Lung (tissue), 17 donors: ENCODE measurements at places on chromosomes 2 and 18. TPM values are rescaled to one million over a fixed set of nuclear protein-coding genes. Genes with fewer than 3 reads are reported as not detected.

Gene C2orf15
- 2.2 TPM for polyA plus RNA-seq

Gene TEKT4
- 3.3 TPM for polyA plus RNA-seq

Gene RBBP8
- 24.9 TPM for polyA plus RNA-seq

Gene RAD51AP2
- not detected for polyA plus RNA-seq

Gene TUBA3E
- not detected for polyA plus RNA-seq

Gene DYSF
- 56.2 TPM for polyA plus RNA-seq

GRCh38 chr2:118050386-118050785, 36.5 kb upstream of the CCDC93 start:
- DNase-seq = peak; percentile 50

DNA sequence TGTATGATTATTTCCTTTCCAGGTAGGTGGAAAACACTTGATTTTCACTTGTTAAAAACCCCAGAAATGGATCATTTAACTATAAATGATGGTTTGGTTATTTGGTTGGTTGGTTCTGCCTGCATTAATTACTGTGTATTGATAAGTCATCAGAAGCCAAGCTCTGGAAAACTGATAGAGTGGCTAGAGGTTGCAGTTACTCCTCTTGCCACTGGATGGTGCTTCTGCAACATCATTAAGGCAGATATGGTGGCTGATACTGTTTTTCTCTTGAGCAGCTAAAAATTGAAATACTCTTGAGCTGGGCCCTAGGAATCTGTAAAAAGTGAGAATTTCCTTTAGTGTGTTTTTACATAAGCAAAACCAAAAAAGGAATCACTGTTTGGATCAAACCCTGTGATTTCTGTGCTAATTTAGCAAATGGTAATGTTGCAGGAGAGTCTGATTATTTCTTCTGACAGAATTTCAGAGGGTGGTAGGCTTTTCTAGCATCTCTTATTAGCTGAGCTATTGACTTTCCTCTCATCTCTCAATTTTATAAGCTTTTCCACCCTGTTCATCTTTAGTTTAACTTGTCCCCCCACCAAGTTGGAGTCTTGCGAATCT, 54.3 kb downstream of the RAB10 start:
- no peak for DNase-seq

GRCh38 chr2:176164611-176165369, 7.7 kb downstream of the HOXD3 start:
- peak; percentile 44 for DNase-seq

DNA sequence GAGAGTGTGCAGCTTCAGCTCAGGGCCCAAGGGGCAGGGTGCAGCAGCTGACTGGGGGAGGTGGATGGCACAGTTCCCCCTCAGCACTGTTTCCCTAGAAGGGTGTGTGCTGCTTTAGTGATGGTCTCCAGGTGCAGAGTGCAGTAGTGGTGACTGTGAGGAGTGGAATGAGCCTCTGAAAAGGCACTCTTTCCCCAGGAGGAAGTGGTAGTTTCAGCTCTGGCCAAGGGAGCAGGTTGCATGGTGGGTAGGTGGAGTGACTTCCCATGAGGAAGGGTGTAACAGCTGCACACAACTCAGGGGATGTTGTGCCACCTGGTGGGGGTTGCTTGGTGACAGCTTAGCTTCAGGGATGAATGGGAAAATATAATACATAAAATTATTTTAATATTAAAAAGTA, 251.5 kb upstream of the NXPH2 start:
- no peak for DNase-seq

DNA sequence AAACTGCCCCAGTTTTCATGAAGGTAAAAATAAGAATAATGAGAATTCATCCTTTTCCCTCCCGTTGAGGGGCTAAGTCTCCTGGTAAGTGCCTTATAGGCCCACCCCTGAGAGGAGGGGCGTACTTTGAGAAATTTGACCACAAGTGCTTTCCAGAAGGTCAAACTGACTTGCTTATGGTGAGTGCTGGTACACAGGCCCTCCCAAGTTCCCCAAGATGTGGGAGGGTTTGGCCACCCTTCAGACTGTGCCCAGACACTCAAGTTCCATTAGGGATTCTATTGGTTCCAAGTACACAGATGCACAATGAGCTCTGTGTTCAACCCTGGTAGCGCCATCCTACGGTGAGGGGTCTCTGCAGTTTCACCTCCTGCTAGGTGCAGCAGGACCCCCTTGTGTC, 205.1 kb downstream of the CTIF start:
- DNase-seq = no peak

DNA sequence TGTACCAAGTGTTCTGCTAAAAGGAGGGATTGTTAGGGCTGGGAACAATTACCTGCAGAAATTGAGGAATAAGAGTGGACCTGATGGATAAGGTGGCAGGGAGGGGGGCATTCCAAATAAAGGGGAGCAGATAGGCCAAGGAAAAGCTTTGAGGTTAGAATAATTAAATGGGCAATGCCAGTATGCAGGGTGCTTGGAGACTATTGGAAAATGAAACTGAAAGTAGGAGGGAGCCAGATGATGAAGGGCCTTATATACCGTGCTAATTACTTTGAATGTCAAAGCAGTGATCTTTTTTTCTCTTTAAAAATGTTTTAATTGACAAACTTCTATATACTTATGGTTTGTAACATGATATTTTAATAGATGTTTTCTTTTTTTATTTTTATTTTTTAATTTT, 42.9 kb downstream of the MMADHC start:
- no peak for DNase-seq

DNA sequence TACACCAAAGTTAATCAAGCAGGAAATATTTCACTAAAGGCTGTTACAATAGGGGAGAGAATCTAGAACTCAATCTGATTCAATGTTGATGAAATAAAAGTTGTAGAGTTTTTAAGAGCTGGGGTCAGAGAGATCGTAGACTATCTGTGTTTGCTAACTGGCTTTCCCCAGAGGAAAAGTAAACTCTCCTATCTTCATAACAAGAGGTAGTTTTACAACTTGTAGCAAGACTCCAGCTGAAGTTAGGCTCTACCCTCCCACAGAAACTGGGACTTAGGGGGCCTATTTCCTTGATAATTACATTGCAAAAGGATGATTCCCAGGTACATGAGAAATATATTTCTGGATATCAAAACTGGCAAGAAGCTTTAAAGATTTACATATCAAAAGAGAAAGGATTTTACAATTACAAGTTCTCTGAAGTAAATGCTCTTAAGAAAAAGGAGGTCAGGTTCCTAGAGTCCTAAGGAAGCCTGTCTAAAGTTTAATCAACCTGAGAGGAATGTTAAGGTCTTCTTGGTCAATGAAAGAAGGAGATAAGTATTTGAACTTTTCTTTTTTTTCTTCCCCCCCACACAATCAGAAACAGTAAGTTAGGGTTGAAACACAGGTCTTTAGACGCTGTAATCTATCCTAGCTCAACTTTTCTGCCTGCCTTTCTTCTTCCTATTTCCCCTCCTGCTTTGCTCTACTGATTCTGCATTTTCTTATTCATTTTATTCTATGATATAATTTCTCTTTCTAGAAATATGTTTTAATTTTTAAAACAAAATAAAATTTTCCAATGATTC, 692.2 kb upstream of the LINC00305 start:
- peak; percentile 6 for DNase-seq

DNA sequence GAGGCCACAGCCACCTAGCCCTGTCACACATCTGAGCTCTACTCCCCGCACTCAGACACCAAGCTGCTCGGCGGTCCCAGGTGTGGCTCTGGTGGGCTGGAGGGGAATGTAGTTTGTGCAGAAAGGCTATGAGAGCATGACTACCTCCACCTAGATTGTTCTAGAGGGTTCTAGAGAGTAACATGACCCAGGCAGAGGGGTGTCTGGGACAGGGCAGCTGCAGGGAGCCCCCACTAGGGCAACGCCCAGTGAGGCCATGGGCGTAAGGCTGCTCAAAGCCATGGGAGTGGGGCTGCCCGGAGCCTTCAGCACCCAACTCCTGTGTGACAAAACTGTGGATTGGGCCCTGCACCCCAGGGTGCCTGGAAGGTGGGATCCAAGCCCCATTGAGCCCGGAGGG, 511.4 kb upstream of the MYT1L start:
- DNase-seq = no peak
